ENCODE measurements at places on chromosomes 1 and 21.
A peak's percentile ranks its signal among the peaks of the same experiment; 100 is the strongest.

GRCh38 chr1:29544406-29544805 lies 308.1 kb downstream of the PTPRU start:
- no peak for DNase-seq

DNA sequence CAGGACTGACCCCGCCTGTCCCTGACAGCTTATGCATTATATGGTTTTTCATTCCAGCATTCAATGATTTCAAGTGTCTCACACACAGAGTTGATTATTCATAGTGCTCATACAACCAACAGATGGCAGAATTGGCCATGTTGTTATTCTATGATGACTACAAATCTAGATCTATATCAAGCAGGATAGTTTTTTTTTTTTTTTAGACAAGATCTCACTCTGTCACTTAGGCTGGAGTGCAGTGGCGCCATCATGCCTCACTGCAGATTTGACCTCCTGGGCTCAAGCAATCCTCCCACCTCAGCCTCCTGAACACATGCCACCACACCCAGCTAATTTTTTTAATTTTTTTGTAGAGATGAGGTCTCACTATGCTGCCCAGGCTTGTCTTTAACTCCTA lies 40.1 kb upstream of the LRRC8D start:
- peak; percentile 62 for DNase-seq

GRCh38 chr1:52142220-52143183 lies 613 bp downstream of the ZFYVE9 start:
- peak; percentile 74 for DNase-seq

- no peak for DNase-seq
Observed at GRCh38 chr1:245645894-245646293, 491.1 kb downstream of the KIF26B start.

GRCh38 chr1:24600551-24600950 lies 42.6 kb upstream of the SRRM1 start:
- DNase-seq, result no peak

GRCh38 chr1:227299688-227300087 lies 18.6 kb downstream of the CDC42BPA start:
- DNase-seq, result peak; percentile 41

DNA sequence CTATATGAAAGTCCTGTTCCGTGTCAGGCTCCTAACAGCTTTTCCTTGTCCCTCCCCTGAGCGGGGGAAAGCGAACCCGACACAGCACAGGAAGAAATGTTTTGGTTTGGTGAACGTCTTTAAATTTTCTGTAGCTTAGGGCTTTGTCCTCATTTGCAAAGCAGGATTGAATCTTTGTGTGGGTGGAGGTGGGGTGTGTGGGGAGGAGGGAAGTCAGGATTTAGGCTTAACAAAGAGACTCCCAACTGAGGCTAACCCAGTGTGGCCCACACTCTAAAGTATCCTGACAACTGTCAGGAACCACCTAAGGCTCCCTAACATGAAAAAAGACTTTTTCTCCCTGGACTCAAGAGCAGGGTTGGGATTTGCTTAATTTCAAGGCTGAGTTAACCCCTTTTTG lies 376.2 kb upstream of the C1orf174 start:
- no peak for DNase-seq

- DNase-seq, result no peak
Observed at GRCh38 chr21:41168391-41169257, 664 bp downstream of the BACE2 start.

GRCh38 chr1:65445837-65446236 lies 25.4 kb downstream of the LEPR start:
- no peak for DNase-seq

DNA sequence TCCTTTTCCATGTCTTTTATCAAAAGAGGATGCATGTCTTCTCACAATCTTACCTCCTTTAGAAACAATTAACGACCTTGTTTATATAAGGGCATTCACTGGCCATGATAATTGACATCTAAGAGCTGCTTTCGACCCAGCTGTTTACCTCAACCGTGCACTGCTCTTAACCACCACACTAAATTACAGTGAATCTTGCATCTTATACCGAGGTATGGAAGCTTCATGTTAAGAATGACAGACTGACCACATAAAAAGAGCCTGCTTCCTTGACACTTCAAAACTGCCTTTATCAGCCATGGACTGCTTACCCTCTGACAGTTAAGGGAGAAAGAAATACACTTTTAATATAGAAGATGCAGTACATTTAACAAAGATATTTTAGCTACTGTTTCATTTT lies 301.7 kb upstream of the LYPLAL1 start:
- no peak for DNase-seq

GRCh38 chr1:165289556-165289955 lies 67.0 kb downstream of the LMX1A start:
- no peak for DNase-seq

DNA sequence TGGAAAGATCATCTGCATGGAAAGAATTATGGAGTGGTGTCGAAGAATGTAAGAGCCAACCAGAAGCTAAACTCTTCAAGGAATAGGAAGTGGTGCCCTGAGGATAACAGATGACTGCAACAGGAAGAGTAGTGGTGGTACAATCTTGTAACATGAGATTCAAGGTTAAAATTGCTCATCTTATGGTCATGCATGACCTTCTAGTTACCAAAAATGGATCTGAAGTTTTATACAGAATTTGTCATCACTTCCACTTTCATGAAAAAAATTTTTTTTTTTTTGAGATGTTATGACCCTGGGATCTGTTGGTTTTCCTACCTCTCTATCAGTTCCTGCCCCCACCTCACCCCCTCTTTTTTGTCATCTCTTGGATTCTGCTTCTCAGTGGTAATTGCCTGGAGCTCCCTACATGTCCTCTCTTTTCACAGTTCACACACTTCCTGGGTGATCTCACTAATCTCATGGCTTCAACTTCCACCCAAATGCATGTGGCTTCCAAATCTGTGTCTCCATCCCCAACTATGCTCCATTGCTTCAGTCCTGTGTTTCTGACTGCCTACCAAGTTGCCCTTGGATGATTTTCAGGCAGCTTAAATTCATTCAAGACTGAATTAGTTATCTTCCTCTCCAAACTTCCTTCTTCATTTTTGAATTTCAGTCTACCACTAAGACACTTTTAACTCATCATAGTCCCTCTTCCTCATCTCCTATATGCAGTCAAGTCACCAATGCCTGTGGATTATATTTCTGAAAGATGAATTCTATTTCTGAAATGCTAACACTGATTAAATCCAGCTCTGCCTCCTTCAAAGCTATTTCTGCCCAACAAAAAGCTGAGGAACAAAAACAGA lies 48.4 kb downstream of the SLAMF6 start:
- DNase-seq, result no peak

- DNase-seq, result no peak
Observed at GRCh38 chr1:234956821-234957329, 171.8 kb downstream of the TOMM20 start.

GRCh38 chr21:34768326-34768725 lies 99.5 kb downstream of the CLIC6 start:
- DNase-seq, result no peak

- DNase-seq, result peak; percentile 71
Observed at GRCh38 chr1:192104852-192105251, 53.4 kb upstream of the RGS18 start.

DNA sequence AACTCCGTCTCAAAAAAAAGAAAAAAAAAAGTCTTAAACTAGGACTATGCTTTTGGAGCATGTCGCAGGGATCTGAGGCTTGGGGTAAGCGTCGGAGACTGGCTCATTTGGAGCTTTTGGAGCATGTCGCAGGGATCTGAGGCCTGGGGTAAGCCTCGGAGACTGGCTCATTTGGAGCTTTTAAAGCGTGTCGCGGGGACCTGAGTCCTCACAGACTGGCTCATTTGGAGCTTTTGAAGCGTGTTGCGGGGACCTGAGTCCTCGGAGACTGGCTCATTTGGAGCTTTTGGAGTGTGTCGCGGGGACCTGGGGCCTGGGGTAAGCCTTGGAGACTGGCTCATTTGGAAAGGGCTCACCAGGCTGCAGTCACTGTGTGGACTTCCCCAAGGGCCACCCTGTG lies 13.6 kb upstream of the TSPEAR start:
- no peak for DNase-seq

DNA sequence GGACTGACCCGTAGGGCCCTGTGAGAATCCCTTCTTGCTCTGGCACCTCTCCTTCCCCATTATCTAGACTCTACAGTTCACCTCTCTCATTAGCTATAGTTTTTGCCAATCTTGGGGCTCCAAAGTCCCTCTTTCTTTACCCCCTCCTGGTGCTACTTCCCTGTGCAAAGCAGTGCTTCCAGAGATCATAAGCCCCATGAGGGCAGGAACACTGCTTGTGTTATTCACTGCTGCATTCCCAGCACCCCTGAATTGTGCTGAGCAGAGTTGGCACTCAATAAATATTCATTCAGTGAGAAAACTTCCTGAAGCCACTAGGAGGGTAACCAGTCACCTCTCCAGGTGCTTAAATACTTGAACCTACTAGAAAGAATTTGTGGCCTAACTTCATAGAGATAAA lies 2.1 kb upstream of the H3-3A start:
- DNase-seq, result no peak

- no peak for DNase-seq
Observed at GRCh38 chr1:2462819-2463218, 13.3 kb upstream of the PLCH2 start.

DNA sequence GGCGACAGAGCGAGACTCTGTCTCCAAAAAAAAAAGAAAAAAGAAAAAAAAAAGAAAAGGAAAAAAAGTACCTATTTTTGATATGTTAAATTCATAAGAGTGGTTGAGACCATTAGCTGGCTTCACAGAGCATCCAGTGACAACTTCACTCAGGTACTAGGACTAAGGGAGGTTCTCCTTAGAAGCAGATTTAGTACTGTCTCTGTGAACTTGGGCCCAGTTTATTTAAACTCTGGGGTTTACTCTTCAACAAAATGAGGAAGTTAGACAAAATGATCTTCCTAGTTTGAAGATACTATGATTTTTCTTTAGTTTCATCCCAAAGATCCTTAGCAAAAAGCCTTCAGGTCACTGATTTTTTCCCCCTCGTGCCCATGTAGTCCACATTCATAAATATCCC lies 21.2 kb downstream of the MACO1 start:
- DNase-seq, result no peak

GRCh38 chr1:53128401-53128800 lies 14.0 kb downstream of the SLC1A7 start:
- DNase-seq, result no peak

- DNase-seq, result no peak
Observed at GRCh38 chr1:210527091-210527490, 198.4 kb downstream of the HHAT start.

Data from mesenchymal stem cell (in vitro differentiated cells and primary cell).